Osteocyte (in vitro differentiated cells): ENCODE measurements at places on chromosomes 7 and 10. TPM values are rescaled to one million over a fixed set of nuclear protein-coding genes. Genes with fewer than 3 reads are reported as not detected.

DNA sequence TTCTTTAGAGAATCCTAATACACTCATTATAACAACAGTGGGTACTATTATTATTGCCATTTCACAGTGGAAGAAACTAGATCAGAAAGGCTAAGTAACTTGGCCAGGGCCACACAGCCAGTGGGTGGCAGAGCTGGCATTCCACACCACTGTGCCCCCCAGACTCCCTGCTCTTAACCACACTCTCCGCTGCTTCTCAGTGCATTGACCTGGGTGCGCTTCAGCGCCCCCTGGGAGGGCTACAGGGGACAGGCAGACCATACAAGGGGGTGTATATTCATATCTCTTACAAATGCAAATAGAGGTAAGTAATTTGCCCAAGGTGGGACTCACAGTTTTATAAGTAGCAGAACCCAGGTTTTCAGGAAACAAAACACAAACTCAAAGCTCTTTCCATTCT is 77.0 kb upstream of the NMT2 start:
- no peaks in the 10 kb centered on the region for H3K27me3 ChIP-seq
- peaks cover 2% of the 10 kb centered on the region for H3K4me1 ChIP-seq
- no peak overlapping the region for H3K27ac ChIP-seq
- H3K36me3 ChIP-seq = peaks cover 2% of the 10 kb centered on the region

DNA sequence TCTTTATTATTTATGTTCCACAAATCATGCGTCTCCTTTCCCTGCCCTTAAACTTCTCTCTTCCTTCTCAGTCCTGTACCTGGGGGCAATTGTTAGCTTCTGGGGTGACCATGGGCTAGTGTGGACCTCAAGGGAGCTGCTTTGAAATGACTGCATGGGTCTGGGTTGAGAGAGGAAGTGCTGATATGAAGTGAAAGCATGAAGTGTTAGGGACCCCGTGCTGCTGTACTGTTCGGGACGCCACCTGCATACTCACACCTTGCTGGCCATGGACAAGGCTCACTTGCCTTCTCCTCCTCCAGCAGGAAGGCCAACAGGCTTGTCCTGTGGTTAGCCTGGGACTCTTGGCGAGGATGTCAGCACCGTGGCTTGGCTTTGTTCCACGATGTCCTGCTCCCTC is 56.7 kb downstream of the MTPN start:
- no peaks in the 10 kb centered on the region for H3K36me3 ChIP-seq
- no peaks in the 10 kb centered on the region for H3K27me3 ChIP-seq
- no peak overlapping the region for H3K27ac ChIP-seq
- no peak for DNase-seq
- H3K4me1 ChIP-seq = peaks cover 12% of the 10 kb centered on the region

DNA sequence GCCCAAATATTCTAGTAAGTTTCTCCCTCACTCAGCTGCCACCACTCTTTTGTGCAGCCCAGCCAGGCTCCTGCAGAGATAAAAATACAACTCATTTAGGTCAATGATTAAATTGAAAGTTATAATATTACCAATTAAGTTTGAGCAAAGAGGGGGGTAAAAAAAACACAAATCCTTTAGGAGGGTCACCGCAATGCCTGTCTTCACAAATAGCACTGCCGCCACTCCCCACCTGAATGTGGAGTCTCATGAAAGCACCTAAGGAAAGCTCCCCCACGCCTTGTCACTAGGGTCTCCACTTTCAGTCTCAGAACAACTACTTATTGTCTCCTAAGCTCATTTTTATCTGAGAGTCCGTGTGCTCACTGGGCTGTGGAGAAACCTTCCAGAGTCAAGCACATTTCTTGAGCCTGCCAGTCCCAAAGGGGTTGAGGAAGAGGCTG is 148.7 kb downstream of the FGFR2 start:
- peaks cover 12% of the 10 kb centered on the region for H3K27me3 ChIP-seq
- no peak overlapping the region for H3K4me3 ChIP-seq
- no peak for DNase-seq
- H3K4me1 ChIP-seq = no peaks in the 10 kb centered on the region

GRCh38 chr10:77409697-77410471 is 227.7 kb downstream of the KCNMA1 start:
- peaks cover 57% of the 10 kb centered on the region for H3K4me1 ChIP-seq
- H3K27me3 ChIP-seq = no peaks in the 10 kb centered on the region
- DNase-seq = no peak
- no peak overlapping the region for H3K4me3 ChIP-seq
- peaks cover 2% of the 10 kb centered on the region for H3K36me3 ChIP-seq

DNA sequence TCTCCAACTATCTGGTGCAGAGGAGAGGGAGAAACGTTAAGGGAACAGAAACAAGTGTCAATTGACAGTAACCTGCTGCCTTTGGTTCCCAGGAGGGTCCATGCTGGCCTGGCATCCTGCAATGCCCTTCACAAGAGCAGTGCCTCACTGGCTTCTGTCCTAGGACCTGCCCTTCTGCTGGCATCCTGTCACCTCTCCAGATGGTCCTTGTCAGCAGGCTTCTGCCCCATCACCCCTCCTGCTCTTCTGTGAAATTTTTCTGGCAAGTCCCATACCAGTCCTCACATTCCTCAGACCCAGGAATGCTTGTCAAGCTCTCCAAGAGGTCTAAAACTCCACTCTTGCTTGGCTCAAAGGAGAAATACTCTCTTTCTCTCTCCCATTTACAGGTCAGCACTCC is 34.2 kb downstream of the C10orf67 start:
- no peaks in the 10 kb centered on the region for H3K36me3 ChIP-seq
- H3K4me3 ChIP-seq = no peak overlapping the region
- no peak for DNase-seq
- peaks cover 31% of the 10 kb centered on the region for H3K27me3 ChIP-seq
- H3K27ac ChIP-seq = no peak overlapping the region

GRCh38 chr10:60352105-60352504 is 37.6 kb downstream of the ANK3 start:
- H3K4me1 ChIP-seq = peaks cover 47% of the 10 kb centered on the region
- DNase-seq = no peak
- no peak overlapping the region for H3K4me3 ChIP-seq
- no peak overlapping the region for H3K27ac ChIP-seq
- no peaks in the 10 kb centered on the region for H3K36me3 ChIP-seq

- H3K4me1 ChIP-seq = peaks cover 5% of the 10 kb centered on the region
- no peaks in the 10 kb centered on the region for H3K27me3 ChIP-seq
- H3K4me3 ChIP-seq = no peak overlapping the region
- DNase-seq = no peak
- peak overlapping the region; percentile 20 for H3K27ac ChIP-seq
These were observed 450.2 kb upstream of the GALNT17 start for GRCh38 chr7:70681469-70682350.

- DNase-seq = no peak
- H3K4me1 ChIP-seq = no peaks in the 10 kb centered on the region
- no peaks in the 10 kb centered on the region for H3K36me3 ChIP-seq
These were observed 1093.6 kb upstream of the AUTS2 start for GRCh38 chr7:68504716-68505115.

DNA sequence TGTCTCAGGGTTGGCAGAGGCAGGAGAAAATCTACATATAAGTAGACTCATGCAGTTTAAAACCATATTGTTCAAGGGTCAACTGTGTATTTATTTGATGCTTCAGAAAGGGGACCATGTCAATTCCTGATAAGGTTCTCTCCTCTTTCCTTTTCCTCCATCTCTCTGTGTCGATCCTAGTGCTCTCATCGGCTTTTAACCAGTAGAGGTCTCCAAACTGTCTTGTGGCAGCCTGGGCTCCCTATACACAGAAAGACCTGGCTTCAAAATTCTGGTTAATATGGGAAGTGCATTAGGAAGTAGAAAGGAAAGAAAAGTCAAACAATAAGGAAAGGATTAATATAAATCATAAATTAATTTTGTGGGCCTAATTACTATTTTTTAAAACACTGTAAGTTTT is 304.4 kb upstream of the C7orf33 start:
- no peaks in the 10 kb centered on the region for H3K4me1 ChIP-seq
- DNase-seq = no peak
- H3K27ac ChIP-seq = no peak overlapping the region
- no peaks in the 10 kb centered on the region for H3K27me3 ChIP-seq
- no peak overlapping the region for H3K4me3 ChIP-seq
- H3K36me3 ChIP-seq = no peaks in the 10 kb centered on the region

GRCh38 chr10:94443549-94443948 is 41.2 kb downstream of the TBC1D12 start:
- H3K4me1 ChIP-seq = peaks cover 9% of the 10 kb centered on the region
- H3K27ac ChIP-seq = no peak overlapping the region
- DNase-seq = no peak
- peaks cover 7% of the 10 kb centered on the region for H3K36me3 ChIP-seq
- H3K27me3 ChIP-seq = no peaks in the 10 kb centered on the region

DNA sequence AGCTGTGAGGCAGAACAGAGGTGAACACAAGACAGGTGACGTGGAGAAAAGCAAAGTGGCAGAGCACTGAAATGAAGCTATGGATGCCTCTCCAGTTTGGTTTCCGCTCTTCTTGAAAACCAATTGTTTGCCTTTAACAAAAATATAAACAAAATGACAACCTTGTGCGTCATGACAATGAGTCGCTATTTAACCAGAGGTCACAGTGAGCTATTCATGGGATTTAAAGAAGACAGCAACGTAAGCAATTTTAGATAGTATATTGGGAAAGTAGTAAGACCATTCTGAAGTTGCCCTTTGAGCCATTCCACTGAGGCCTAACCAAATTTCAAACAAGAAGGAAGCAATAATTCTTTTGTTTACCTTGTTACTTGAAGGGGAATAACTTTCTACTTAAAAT is 15.2 kb upstream of the LRRTM3 start:
- DNase-seq = no peak
- H3K36me3 ChIP-seq = no peaks in the 10 kb centered on the region
- peaks cover 2% of the 10 kb centered on the region for H3K27me3 ChIP-seq
- peaks cover under 1% of the 10 kb centered on the region for H3K4me1 ChIP-seq
- H3K4me3 ChIP-seq = no peak overlapping the region
- H3K27ac ChIP-seq = no peak overlapping the region

- H3K4me1 ChIP-seq = peaks cover 9% of the 10 kb centered on the region
- H3K27ac ChIP-seq = no peak overlapping the region
- H3K27me3 ChIP-seq = no peaks in the 10 kb centered on the region
- no peak overlapping the region for H3K4me3 ChIP-seq
- DNase-seq = no peak
These were observed 240.7 kb downstream of the PARD3 start for GRCh38 chr10:34574353-34574934.

DNA sequence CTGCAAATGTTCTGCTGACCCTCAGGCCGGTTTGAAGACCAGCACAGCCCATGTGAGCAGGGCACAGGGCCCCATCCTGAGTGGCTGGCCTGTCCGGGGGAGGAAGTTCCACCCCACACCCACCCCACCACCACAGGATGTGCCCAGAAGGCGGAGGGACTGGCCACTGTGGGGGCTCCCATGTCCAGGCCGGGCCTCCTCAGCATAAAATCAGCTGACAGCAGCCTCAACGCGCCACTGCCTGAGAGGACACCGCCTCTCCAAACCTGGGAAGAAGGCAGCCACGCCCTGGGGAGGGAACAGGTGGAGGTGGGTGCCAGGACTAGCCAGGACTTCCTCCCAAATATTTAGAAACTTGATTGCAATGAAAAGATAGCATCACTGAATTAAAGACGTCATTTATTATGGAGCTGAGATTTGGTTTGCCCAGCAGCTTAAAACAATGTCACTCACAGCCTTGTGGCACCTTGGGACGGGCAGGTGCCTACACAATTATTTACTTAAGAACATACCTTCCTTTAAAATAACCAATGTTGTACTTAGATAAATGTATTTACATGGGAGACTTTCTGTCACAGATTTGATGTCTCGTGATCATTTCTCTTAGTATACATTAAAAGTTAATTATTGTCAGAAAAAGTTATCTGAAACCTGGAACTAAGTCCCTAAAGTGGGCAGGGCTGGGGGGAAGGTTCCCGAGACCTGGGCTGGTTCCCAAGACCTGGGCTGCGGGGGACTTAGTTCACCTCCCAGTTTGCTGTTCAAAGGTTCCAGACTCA is 27.3 kb upstream of the FAM20C start:
- DNase-seq = no peak
- no peak overlapping the region for H3K27ac ChIP-seq
- H3K27me3 ChIP-seq = no peaks in the 10 kb centered on the region
- H3K4me1 ChIP-seq = peaks cover 4% of the 10 kb centered on the region
- no peaks in the 10 kb centered on the region for H3K36me3 ChIP-seq

DNA sequence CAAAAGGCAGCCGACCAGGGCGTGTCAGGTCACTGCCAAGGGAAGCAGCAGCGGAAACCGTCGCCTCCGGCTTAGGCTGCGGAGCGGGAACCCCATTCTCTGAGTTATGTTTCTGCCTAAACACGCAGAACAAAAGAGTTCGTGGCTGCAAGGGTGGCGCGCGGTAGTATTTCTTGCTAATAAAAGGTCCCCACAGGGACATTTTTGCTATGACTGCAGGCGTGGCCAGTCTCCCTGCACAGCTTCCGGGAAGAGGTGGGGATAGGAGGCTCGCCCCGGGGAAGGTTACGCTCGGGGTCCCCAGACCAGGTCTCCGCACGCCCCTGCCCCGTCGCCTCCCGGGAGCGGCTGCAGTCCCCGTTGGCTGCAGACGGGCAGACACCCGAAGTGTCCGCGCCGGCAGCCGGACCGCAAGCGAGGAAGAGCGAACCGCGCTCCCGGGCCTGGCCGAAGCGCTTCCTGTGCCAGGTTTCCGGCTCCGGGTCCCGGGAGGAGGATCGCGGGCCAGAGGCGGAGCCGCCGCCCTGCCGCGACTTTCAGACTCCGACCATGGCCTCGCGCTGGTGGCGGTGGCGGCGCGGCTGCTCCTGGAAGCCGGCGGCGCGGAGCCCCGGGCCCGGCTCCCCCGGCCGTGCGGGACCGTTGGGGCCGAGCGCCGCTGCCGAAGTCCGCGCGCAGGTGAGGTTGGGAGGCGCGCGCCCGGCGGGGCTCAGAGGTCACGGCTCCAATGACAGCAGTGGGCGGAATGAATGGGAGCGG is at the start of gene PDSS1:
TSS of gene PDSS1 (plus strand) at position 539 of the 759 bp plus-strand sequence. CDS start at position 550, 11 bp downstream.
- H3K27ac ChIP-seq = peak within 1 kb of the TSS; percentile 82
- DNase-seq = no peak
- H3K4me1 ChIP-seq = peaks cover 20% of the 10 kb centered on the region
- H3K27me3 ChIP-seq = peaks cover 4% of the 10 kb centered on the region

DNA sequence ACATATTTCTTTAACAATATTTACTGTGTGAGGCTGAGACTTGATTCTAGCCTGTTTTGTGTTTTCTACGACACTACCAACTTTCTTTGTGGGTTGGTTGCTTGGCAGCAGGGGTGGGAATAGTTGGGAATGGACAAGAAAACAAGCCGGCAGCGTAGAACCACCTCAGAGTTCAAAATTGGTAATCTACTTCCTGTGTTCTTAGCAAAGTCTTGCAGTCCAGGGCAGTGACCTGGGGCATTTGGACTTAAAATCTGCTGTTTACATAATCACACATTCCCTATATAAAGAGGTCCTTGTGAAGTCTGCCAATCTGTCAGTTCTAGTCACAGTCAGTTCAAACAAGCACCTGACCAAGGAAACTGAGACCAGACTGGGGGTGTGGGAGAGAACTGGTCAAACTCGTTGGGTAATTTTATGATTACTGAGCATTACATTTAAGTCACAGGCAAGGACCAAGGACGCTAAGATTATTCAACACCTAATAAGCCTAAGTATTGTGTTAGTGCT is 167.9 kb downstream of the CPEB3 start:
- no peak overlapping the region for H3K4me3 ChIP-seq
- no peak for DNase-seq
- H3K27ac ChIP-seq = peak overlapping the region; percentile 47

Gene SPAM1
- not detected in 2 replicates for total RNA-seq

Gene THSD7A
- 0.78 and 2.0 TPM in 2 replicates for total RNA-seq

Gene ZP3
- total RNA-seq = 0.51 TPM in 1 of 2 replicates, not detected in the other

Gene GPR158
- 0.19 and 0.24 TPM in 2 replicates for total RNA-seq

Gene UPK3BL2
- 7.9 and 11.0 TPM in 2 replicates for total RNA-seq

Gene TRPV5
- not detected in 2 replicates for total RNA-seq

Gene PYROXD2
- total RNA-seq = 4.6 and 4.8 TPM in 2 replicates

Gene ZNF487
- total RNA-seq = 3.6 and 6.3 TPM in 2 replicates

Gene HOXA1
- total RNA-seq = not detected in 2 replicates

Gene SPDYE6
- not detected in 2 replicates for total RNA-seq

Gene ACSM6
- total RNA-seq = not detected in 2 replicates
